ENCODE measurements at places on chromosomes 4 and X. TPM values are rescaled to one million over a fixed set of nuclear protein-coding genes. Genes with fewer than 3 reads are reported as not detected.
A peak's percentile ranks its signal among the peaks of the same experiment; 100 is the strongest.

GRCh38 chr4:40811956-40812355, 62.2 kb downstream of the NSUN7 start:
- no peak for DNase-seq

DNA sequence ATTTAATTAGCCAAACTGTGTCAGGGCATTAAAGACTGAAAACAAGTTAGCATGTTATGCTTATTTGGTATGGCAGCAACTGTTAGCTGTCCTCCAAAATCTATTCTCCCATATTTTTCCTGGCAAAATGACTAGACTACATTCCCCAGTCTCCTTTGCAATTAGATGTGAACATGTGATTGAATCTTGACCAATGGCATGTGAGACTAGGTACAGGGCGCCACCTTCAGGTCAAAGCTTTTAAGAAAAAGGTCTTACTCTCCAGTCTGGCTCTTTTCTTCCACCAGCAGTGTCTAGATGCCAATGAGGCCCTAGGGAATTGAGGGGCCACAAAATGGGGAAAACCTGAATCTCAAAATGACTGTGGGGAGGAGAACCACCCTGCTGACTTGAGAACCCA, 408.2 kb downstream of the SMARCA1 start:
- no peak for DNase-seq

- no peak for DNase-seq
Measured at GRCh38 chr4:16264798-16265197, 38.5 kb upstream of the TAPT1 start.

DNA sequence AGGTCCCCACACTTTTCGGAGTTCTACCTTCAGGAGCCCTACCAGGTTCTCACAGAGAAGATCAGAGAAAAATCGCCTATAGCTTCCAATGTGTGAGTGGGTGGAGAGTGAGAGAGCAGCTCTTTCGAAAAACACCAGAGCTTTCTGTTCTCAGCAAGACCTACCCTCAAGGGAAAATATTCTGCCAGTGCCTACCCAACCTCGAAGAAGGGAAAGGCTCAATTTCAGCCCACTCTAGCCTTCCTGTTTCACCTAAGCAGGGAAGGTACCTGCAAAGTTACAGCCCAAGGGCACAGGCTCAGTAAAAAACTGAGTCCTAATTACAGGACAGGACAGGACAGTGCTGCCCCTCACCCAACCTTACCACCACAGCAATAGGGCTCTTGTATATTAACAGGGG, 104.0 kb upstream of the WDR17 start:
- DNase-seq, result no peak

DNA sequence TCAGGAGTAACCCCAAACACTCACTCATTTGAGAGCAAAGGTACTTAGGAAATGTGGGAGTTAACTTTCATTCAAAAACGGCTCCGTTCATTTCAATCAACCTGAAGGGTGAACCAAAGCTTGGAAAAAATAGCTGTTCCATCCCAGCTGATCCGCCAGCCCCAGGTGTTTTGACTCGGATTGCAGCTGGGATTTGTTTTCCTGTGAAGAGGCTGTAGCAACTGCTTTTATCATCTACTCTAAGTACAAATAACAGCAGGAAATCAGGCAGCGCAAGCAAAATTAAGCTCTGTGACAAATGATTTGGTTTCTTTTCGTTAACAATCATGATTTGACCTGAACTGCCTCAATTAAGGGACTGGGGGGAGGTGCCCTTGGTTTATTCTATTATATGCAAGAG, 154.7 kb downstream of the BEND2 start:
- no peak for DNase-seq

- DNase-seq, result peak; percentile 82
Measured at GRCh38 chr4:67327245-67328017, 217.9 kb downstream of the CENPC start.

- no peak for DNase-seq
Measured at GRCh38 chr4:52956691-52957090, 94.6 kb downstream of the RASL11B start.

GRCh38 chr4:1537410-1538095, 131.3 kb upstream of the NKX1-1 start:
- no peak for DNase-seq

DNA sequence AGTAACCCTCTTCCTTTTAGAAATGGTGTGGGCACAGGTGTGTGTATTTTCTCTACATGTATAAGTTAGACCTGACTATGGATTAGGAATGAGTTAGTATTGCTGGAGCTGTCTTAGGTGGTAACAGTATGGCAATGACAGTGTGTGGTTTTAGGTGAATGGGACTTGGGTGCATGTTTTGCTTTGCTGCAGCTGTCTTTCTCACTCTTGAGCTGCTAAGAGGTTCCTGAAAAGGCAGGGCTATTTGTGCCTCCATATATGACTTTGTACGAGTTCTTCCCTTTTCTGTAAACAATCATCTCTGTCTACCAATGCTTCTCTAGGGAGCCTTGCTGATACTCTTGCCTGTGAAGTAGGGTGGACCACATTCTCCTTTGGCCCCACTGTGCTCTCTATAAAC, 234.8 kb upstream of the HHIP start:
- DNase-seq, result no peak

GRCh38 chrX:97685753-97686152, 802.0 kb downstream of the RPA4 start:
- no peak for DNase-seq

GRCh38 chr4:47031011-47031678, at the start of gene GABRB1:
Gene GABRB1 (plus strand): TSS chr4:47031567.
- no peak for DNase-seq

- DNase-seq, result no peak
Measured at GRCh38 chrX:40009462-40009851, 88.3 kb downstream of the BCOR start.

- DNase-seq, result no peak
Measured at GRCh38 chr4:149164282-149164681, 651.4 kb downstream of the IQCM start.

DNA sequence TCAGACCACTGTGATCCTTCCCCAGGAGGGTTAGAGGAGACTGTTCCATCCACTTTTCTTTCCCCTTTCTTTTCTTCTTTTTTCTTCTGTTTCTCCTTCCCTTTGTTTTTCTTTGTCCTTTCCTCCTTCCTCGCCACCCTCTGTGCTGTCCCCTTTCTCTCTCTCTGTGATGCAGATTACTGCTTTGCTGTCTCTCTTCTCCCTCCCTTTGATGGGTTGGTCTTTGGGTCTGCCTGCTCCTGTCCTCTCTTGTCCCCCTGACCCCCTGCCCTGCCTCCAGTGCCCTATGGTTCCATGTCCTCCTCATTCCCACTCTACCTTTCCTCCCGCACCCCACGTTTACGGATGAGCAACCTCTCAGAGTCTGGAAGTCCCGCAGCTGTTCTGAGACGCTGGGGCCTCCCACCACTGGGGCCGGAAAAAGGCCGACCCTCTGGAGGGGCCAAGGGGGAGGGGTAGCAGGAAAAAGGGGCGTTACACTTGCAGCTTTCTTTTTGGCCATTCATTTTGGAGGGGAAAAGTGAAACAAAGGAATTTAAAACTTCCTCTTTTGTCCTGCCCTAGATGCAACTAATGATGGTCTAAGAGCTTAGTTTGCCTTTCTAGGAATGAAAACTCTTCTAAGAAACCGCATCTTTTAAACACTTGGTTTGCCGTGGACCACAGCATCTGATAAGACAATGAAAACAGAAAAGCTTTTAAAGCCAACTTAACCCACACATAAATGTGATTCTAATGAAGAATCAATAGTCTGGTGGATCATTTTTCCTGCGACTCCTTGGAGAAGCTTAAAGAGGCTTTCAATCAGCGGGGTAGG, 24.5 kb upstream of the TSR2 start:
- DNase-seq, result no peak

DNA sequence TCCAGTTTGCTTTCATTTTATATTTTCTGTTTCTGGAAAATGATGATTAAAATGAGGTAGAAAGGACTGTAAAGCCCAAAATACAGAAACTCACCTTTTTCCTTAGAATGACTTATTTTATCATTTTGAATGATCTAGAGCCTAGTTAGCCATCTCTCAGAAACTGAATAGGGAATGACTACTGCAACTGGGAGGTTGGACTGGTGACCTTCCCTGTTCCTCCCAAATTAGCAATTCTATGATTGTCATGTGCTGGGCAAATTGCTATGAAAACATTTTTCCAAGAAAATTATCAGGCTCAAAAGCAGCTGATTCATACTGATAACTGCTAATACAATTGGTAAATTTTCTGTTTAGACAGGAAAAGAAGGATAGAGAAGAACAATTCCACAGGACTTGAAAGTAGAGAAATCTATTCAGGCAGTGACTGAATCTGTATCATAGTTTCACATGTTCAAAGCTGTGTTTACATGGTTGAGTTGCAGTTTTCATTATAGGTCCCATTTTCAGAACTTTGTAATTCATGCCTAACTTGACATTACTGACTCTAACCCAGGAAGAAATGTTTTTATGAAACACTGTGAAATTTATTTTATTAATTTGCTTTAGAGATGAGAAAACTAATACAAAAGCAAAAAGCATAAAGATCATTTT, 43.4 kb upstream of the SEC24B start:
- DNase-seq, result no peak

DNA sequence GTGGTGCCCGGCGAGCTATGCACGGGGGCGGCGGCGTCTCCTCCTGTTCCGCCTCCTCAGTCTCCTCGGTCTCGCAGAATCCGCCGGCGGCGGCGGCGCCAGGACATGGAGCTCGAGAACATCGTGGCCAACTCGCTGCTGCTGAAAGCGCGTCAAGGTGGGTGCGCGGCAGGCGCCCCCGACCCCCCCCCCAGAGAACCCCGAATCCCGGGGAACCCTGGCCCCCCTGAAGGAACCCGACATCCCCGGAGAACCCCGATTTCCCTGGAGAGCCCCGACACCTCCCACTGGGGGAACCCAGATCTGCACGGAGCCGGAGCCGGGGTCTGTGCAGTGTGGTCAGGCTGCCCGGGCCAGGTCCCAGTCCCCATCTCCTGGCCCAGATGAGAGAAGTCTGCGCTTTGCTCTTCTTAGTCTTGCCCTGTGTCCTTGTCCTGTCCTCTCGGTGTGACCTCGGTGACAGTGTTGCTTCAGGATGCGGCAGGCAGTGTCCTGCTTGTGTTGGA, 648 bp downstream of the GRK4 start:
- DNase-seq, result no peak

DNA sequence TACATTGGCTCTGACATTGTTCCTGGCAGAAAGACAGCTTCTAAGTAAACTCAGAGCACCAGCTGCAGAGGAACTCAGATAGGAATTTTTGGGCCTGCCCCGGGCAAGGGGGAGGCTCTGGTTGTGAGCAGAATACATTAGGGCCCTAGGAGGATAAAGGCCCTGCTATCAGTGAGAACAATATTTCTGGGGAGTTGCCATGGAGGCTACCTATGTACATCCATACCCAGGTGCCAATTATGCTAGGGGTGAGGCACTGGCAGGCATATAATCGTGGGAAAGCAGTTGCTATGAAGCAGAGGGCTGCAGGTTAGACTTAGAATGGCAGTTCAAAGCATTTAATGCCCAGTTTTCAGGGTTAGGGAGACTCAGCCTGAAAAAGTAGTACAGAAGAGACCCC, 273.5 kb upstream of the EDA2R start:
- no peak for DNase-seq

The BCORL1 gene
- 4.7 TPM for total RNA-seq

The LNX1 gene
- 8.3 TPM for total RNA-seq

The LRRC66 gene
- total RNA-seq, result 1.2 TPM

The KLB gene
- 1.6 TPM for total RNA-seq

The STARD8 gene
- 21.4 TPM for total RNA-seq

The LDB2 gene
- 52.0 TPM for total RNA-seq

The ZFP92 gene
- 0.84 TPM for total RNA-seq

The CLNK gene
- total RNA-seq, result not detected

The MTCP1 gene
- total RNA-seq, result 2.8 TPM

The SYN1 gene
- not detected for total RNA-seq

All from tibial nerve (tissue), 4 donors.